T follicular helper cell (primary cell): ENCODE measurements at places on chromosomes 12 and 14.

- no peak for DNase-seq
Measured at GRCh38 chr12:89211456-89211855, 140.8 kb downstream of the DUSP6 start.

GRCh38 chr12:96427269-96427729, 27.1 kb upstream of the CDK17 start:
- DNase-seq, result no peak

- no peak for DNase-seq
Measured at GRCh38 chr12:713281-713875, 39.0 kb upstream of the WNK1 start.

DNA sequence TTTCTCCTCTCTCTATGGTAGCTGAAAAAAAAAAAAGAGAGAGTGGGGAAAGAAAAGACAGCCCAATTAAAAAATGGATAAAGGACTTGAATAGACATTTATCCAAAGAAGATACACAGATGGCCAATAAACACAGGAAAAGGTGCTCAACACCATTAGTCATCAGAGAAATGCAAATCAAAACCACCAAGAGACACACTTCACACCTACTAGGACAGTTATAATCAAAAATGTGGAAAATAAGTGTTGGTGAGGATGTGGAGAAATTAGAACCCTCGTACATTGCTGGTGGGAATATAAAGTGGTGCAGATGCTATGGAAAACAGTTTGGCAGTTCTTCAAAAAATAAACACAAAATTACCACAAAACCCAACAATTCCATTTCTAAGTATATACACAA, 172.4 kb upstream of the GRIN2B start:
- DNase-seq, result no peak

- DNase-seq, result no peak
Measured at GRCh38 chr14:95662376-95663186, 23.6 kb upstream of the TCL1B start.

DNA sequence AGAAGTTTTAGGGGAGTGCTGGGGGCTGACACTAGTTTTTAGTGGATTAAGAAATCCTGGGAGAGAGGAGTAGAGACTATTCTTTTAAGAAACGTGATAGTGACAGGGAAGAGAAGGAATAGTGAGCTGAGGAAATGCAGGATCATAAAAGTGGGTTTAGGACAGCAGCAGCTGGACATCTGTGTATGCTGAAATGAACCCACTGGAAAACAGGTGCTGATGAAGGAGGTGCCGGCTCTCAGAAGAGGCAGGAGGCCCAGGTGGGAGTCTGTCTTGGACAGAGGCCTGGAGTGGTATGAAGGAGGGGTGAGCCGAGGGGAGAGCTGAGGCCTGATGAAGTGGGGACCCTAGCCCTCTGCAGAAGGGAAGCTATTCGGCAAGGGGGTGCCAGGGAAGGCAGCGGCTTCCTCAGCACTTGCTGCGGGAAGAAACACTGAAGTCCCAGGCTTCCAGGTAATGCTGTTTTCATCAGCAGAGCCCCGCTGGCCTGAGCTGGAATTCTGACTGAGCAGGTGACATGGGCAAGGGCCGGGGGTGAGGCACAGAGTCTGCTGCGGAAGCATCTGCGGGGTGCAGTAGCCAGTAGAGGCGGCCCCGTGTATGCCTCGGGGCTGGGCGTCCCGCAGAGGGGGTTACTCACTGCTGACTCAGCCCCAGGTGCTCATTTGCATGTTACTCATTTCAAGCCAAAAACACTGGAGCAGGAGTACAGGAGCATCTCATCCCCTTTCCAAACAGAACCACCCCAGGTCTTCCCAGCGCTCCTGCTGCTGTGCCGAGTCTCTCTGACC, 89.7 kb downstream of the TMCC3 start:
- DNase-seq, result no peak

DNA sequence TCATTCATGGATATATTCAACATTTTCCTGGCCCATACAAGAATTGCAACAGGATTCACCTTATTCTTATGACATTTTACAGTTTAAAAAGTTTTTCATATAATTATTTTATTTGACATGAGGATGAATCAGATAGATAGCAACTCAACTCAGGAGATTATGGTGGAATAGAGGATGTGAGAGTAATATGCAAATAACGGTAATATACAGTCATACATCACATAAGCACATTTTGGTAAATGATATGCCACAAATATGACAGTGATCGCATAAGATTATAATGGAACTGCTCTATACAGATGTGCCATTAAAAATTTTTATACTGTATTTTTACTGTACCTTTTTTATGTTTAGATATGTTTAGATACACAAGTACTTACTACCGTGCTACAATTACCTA, 24.1 kb upstream of the CRADD start:
- no peak for DNase-seq
